ENCODE measurements at places on chromosomes 4 and X.

GRCh38 chr4:8374851-8375649, 65.5 kb downstream of the ACOX3 start:
- no peak for DNase-seq

GRCh38 chrX:153967536-153968224, 3.9 kb downstream of the HCFC1 start:
- DNase-seq, result no peak

DNA sequence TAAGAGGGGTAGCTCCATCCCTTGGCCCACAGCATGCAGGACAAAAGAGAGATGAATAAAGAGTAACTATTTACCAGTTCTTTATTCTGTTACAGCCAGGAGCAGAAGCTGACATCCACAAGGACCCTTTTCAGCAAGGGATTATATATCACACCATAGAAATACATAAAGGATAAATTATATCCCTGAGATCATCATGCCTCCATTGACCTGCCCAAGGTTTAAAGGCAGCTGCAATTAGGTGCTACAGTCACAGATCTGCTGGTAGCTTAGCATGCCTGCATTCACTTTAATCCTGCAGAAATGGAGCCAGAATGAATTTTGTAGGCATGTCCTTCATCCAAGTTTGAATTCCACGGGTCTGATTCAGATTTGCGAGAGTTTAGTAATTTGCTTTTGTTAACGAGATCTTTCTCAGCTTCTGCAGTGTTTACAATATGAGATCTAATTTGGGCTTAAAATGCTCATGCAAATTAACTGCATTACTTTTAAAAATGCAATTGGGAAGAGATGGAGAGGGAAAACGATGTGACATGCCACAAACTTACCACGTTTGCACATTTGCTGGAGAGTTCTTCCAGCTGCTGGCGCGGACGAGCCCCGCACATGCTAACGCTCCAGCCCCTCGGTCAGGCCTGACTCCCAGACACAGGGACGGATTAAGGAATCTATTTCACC, 327.0 kb upstream of the NOCT start:
- DNase-seq, result no peak

DNA sequence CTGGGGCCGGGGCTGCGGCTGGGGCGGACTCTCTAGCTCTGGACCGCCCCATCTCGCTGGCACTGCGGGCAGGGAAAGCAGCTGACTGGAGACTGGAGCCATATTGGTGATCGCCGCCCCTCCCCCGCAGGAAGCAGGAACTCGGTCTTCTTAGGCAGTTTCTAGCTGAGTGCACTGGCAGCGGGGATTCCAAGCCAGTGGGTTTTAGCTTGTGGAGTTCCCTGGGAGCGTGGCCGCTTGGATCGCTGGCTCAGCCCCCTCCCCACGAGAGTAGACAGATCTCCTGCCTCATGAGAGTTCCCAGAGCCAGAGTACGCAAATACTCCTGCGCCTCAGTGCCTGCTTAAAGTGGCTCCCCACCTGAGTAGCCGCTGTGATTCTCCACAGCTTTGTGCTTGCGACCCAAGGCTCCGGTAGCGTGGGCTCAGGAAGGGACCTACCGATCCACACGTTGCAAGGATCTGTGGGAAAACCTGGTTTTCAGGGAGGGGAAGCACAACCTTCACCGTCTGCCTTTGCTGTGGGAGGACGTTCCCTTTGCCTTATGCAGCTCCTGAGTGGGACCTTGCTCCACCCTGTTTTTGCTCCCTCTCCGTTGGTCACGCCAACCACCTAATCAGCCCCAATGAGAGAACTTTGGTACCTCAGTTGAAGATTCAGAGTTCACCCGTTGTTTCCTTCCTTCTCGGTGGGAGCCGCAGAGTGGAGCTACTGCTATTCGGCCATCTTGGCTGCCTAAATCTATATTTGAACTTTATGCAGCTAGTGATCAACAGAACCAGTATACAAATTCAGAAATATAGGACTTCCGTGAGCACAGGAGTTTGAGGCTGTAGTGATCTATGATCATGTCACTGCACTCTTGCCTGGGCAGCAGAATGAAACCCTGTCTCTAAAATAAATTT, 803.9 kb upstream of the PCDH10 start:
- no peak for DNase-seq
